ENCODE measurements at places on chromosomes 11 and 22. TPM values are rescaled to one million over a fixed set of nuclear protein-coding genes. Genes with fewer than 3 reads are reported as not detected.

DNA sequence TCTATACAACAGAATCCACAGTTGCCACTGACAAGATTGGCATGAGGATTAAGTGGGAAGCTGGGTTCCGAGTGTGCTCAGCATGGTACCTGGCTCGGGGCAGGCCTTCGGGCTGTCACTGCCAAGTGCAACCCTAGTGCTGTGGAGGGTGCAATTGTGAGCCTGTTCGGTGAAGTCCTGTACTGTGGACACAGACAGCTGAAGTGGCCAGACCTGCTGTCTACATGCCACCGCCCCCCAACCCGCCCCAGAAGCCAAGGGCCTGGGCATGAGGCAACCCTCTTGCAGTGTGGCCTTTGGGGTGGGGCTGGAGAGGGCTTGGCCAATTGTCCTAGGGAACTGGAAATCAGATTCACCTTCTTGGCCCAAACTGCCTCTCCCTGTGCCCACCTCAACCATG lies 15.6 kb upstream of the SHISAL1 start:
- DNase-seq: no peak

- no peak for DNase-seq
Observed at GRCh38 chr11:93038521-93038920, 69.1 kb downstream of the MTNR1B start.

- DNase-seq: no peak
Observed at GRCh38 chr22:39739338-39740027, 154.1 kb downstream of the ENTHD1 start.

- no peak for DNase-seq
Observed at GRCh38 chr11:61021661-61022212, 50.3 kb downstream of the CD6 start.

DNA sequence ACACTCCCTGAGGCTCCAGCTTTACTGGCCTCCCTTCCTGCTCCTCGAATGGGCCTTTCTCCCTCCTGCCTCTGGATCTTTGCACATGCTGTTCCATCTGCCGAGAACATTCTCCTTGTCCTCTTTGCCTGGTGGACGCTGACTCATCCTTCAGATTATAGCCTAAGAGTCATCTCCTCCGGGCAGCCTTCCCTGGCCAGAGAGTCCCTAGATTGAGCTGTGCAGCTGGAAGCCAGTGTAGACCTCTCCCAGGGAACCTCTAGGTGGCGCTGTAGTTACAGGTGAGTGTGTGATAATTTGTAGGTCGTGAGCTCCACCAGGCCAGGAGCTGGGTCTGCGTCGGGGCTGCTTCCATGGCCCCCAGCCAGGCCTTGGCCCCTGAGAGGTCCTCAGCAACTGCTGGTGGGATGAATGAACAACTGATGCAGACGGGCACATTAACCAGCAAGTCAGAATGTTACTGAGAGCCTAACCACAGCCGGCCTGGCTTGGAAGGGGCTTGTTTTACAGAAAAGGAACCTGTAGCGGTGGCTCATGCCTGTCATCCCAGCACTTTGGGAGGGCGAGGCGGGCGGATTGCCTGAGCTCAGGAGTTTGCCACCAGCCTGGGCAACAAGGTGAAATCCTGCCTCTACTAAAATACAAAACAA lies 8.7 kb downstream of the PNPLA5 start:
- DNase-seq: no peak

- DNase-seq: no peak
Observed at GRCh38 chr11:486189-486588, 20.9 kb downstream of the RNH1 start.

GRCh38 chr22:27445881-27446280 lies 355.7 kb downstream of the MN1 start:
- no peak for DNase-seq

DNA sequence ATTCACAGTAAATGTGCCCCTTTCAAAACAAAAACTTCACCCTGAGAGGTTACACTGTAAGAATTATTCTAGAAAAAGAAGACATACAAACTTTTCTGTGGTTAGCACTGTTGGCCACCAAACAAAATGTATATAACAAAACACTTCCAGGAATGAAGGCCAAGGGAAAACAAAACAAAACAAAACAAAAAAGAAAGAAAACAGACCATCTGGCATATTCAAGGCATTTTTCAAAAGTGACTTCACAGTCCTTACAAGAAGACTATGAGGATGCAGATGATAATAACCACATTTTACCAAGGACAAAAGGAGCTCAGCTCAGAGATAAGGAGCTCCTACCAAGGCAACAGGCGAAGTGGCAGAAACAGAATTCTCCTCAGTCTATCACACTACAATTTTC lies 24.9 kb downstream of the CTSC start:
- DNase-seq: no peak

GRCh38 chr11:64003807-64004589 lies 17.8 kb downstream of the OTUB1 start:
- DNase-seq: no peak

DNA sequence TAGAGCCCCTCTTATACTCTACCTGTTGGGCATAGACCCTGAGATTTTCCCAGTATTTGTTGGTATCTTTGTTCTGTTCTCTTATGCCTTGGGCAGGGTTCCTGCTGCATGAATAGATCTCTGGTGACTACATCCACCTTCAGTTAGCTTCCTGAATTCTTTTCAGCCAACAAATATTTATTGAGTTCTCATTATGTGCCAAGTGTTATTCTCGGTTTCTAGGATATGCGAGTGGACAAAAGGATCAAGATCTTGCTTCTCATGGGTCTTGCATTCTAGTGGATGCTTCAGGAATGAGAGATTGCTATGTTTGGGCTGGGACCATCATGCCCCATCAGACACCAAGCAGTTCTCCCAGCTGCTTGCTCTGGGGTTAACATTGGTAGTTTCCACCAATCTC lies 340.0 kb downstream of the METTL15 start:
- no peak for DNase-seq

- DNase-seq: no peak
Observed at GRCh38 chr11:69887330-69887729, 68.1 kb upstream of the FGF3 start.

GRCh38 chr11:110737593-110737992 lies 25.4 kb upstream of the ARHGAP20 start:
- DNase-seq: no peak

DNA sequence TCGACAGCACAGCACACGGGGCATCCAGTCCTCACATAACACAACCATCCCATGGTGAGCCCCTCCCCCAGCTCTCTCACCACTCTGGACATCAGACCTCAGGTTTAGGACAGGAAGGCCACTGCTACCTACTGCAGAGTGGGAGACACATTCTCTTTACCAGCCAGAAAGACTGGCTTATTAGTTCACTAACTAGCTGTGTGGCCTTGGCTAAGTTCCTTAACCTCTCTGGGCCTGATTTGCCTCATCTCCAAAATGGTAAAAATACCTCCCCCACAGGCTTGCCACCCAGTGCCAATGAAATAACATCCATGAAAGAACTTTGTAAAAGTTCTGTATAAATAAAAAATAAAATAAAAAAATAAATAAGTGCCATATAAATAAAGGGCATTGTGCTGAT lies 32.1 kb downstream of the USH1C start:
- no peak for DNase-seq

GRCh38 chr11:559020-559620 lies 1.4 kb downstream of the LMNTD2 start:
- no peak for DNase-seq

GRCh38 chr11:76323804-76324203 lies 57.1 kb downstream of the THAP12 start:
- no peak for DNase-seq

DNA sequence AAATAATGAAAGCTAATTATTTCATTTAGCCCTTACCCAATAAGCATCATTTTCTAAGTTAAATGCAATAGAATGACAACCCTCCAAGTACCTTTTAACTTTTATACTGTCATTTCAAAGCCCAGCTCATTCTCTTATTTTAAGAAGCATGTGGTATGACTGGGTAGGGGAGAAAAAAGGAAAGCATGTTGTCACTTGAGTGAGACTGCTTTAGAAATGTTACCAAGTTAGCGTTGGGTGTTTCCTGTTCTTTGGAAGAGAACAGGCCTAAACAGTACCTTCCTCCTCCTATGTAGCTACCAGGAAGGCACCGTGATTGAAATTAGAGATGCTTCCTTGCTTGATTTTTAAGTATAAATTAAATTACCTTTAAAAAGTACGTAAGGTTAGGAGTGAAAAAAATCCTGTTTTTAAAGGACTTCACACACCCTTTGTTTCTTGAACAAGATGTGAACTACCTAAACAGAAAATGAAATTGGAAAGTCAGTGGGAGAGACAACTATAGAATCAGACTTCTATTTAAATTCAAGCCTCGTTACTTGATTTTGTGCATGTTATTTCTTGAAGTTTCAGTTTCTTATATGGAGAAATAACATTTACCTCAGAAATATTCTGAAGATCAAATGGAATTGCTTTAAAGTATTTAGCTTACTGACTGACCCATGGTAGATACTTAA lies 741 bp upstream of the CNTF start:
- no peak for DNase-seq

- no peak for DNase-seq
Observed at GRCh38 chr11:79480864-79481263, 40.0 kb upstream of the TENM4 start.

DNA sequence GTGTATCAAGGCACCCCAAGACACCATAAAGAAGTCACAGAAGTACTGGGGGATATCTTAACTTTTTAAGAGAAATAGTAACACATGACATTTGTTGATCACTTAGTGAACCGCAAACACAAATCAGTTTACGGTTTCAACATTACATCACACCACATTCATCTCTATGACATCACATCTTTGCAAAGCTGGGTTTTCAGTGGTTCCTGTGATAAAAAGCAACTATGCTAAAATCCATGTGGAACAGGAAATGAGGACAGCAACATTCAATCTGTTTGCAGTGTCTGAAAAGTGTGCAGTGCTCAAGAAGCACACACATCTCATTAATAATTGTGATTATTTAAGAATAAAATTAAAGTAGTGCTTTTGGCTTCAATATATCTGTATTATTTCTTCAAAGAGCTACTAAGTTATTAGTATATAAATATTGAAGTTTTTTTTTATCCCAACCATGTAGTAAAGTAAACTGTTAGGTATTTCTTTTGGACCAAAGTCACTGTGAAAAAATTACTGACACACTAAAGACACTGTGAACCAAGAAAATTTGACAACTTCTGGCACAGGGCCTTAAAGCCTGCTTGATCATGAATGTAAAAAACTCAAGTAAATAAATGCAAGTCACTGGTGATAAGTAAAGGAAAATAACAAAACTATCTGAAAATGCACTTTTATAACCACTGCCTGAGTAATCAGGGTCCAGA lies 156.0 kb upstream of the SOX6 start:
- no peak for DNase-seq

- DNase-seq: no peak
Observed at GRCh38 chr22:37547251-37547741, 13.0 kb upstream of the CDC42EP1 start.

- DNase-seq: no peak
Observed at GRCh38 chr11:84806354-84806753, 820.8 kb downstream of the DLG2 start.

DNA sequence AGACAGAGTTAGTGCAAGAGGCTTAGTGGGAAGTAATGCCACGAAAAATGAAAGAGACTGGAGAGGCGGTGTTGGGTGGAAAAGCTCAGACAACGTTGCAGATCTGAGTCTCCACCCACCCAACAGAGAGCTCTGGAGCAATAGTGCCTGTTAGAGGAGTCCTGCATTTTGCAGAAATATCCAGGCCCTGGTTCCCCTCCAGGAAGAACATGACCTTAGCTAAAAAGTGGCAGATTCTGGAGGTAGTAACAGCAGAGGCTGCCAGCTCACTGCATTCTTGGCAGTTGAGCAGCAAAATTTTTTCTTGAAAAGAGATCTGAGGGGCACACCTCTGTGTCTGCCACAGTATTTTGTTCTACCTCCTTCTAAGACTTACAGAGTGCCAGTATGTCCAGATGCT lies 27.7 kb upstream of the BIRC3 start:
- no peak for DNase-seq

GRCh38 chr11:83571302-83571701 lies 285.1 kb upstream of the CCDC90B start:
- no peak for DNase-seq

DNA sequence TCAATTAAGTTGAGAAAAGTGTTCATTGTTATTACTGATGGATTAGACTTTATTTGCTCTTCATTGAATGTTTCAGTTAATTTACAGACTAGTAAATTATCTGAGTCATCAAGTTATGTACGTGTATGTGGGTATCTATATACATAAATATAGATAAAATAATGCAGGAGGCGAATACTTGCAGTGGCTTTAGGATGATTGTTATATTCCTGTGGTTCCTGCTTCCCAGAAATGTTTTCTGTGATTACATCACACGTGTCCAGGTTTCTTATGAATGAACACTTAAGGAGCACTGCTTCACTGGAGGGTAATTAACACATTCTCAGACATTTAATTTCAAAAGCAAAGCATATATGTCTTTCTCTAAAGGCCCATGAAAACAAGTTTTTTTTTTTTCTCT lies 28.4 kb downstream of the YAP1 start:
- no peak for DNase-seq

DNA sequence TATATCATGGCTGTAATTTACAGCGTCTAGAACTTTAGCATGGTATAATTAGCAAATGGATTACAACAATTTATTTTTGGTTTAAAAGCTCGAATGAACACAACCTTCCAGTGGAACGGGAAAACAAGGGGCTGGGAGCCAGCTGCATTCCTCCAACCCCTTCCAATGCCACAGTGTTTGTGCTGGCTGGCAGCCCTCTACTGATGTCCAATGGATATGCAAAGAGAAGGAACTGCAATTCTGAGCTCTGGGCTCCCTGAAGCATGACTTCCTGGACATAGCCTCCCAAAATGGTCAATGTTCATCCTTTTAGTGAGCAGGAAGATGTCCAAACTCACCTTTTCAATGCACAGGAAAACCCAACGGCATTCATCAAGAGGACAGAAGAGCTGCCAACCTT lies 288.3 kb downstream of the TENM4 start:
- no peak for DNase-seq

DNA sequence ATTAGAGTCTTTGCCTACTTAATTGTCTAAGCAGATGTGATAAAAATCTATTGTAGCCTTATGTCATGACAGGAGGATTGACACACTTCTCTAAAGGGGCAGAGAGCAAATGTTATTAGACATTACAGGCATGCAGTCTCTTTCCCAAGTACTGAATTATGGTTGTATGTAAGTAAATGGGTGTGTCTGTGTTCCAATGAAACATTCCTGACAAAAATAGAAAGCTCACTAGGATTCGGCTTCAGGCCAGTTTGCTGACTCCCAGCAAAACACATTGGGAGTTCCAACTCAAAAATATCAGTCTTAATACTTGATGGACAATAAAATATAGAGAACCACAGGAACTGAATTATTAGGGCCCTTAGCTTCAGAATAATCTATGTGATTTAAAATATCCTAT lies 1480.4 kb downstream of the FAM181B start:
- no peak for DNase-seq

- DNase-seq: no peak
Observed at GRCh38 chr11:124096364-124096763, 18.9 kb upstream of the VWA5A start.

TSPAN18 gene
- 46.2 TPM for polyA plus RNA-seq

DTX4 gene
- polyA plus RNA-seq: 43.4 TPM

KDM4D gene
- 2.2 TPM for polyA plus RNA-seq

INS gene
- not detected for polyA plus RNA-seq

CHADL gene
- polyA plus RNA-seq: 2.9 TPM

SEPTIN3 gene
- polyA plus RNA-seq: 5.7 TPM

PRRG4 gene
- 6.0 TPM for polyA plus RNA-seq

PHOX2A gene
- not detected for polyA plus RNA-seq

RFPL2 gene
- 0.35 TPM for polyA plus RNA-seq

FAM181B gene
- polyA plus RNA-seq: 2.8 TPM

ACAT1 gene
- 92.4 TPM for polyA plus RNA-seq

HPX gene
- polyA plus RNA-seq: 2.2 TPM

ARFGAP3 gene
- 47.6 TPM for polyA plus RNA-seq

SLC22A8 gene
- 29.0 TPM for polyA plus RNA-seq

VWCE gene
- polyA plus RNA-seq: 1.3 TPM

OR8D1 gene
- not detected for polyA plus RNA-seq
